ENCODE measurements at places on chromosomes 2 and 18.

DNA sequence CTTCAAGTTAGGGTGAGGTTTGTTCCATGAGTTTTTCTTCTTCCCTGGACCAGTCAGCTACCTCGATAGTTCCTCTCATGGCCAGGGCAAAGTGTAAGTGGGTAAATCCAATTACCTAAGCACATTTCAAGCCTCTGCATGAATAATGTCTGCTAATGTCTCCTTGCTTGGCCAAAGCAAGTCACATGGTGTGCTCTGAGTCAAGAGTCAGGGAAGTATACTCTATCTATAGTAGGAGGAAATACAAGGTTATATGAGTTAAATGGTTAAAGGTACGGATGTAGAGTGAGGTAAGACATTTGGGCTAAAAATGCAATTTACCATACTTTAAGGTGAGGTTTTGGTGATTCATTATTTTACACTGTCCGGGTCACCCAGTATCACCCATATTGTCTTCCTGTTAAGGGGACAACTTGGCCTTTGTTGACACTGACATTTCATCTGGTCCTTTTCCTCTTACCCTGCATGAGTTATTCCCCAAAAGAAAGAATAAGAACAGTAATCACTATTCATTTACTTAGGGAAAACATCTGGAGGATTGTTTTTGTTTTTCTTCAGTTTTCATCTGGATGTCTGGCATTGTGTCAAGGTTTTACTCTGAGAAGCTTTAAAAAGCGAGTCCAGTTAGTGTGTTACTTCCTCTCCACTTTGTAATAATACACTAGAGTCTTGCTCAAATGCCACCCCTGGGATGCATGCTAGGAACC is 405.5 kb downstream of the RND3 start:
- no peak for DNase-seq

- DNase-seq, result no peak
These were observed 13.0 kb downstream of the FABP1 start for GRCh38 chr2:88114889-88115288.

GRCh38 chr2:46269001-46269400 is 28.2 kb upstream of the EPAS1 start:
- DNase-seq, result no peak

- no peak for DNase-seq
These were observed 170.3 kb downstream of the GFPT1 start for GRCh38 chr2:69216535-69217332.

GRCh38 chr2:12675352-12675795 is 41.4 kb upstream of the TRIB2 start:
- DNase-seq, result no peak

DNA sequence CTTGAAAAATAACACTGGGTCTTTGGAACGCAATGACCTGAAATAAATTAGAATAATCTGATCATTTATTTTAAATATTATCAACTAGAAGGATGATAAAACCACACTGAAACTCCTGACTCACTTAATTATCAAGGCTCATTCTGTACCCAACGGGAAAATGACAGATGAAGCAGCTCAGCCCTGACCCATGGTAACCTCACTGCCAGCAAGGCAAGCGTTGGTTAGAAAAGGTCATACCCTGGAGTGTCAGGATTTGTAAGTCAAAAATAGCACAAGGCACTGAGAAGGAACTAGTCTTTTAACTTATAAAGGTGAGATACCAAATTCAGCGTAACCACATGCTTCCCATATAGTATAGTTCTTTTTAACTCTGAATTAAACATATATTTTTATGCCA is 277.5 kb downstream of the ETAA1 start:
- no peak for DNase-seq

DNA sequence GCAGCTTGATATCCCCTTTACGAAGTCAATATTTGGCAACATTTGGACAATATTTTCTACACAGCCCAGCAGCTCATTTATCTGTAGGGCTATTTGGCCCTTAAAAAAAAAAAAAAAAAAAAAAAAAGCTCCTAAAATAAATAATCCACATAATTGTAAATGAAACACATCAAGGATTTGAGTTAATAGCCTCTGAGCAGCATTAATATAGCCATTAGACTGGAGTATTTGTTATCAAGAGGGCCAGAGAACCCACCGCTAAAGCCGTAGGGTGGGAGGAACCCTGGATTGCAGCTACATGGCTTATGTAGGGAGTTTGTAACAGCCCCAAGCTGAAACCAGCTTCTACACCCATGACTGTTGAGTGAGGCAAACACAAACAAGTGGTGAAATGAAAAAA is 84.5 kb downstream of the RNF152 start:
- DNase-seq, result no peak

DNA sequence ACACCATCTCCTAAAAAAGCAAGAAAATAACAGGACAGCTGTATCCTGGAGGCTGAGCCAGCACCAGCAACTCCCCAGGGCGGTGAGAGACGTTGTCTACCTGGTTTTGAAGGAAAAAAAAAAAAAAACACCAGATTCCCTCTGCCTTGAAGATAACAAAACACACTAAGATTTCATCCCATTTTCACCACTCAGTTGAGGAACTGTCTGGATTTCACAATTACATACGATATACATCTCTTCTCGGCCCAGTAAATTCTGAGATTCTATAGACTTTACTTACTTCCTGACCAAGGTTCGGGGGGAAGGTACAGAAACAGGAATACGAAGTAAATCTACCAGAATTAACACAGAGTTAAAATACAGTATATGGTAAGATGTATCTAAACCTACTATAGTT is 8.5 kb downstream of the ZNF516 start:
- DNase-seq, result no peak

- no peak for DNase-seq
These were observed 21.5 kb downstream of the CHCHD5 start for GRCh38 chr2:112605926-112606325.

DNA sequence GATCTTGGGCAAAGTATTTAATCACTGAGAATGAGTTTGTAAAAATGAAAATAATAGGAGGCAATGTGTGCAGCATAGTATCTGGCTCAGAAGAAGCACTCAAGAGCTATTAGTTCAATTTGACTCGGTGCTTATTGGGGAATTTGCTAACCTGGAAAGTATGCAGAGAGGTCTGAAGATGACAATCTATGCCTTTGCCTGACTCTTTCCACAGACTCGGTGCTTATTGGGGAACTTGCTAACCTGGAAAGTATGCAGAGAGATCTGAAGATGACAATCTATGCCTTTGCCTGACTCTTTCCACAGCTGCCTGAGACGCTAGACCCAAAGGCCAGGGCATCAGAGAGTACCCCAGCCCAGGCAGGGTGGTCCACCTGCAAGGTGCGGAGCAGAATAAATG is 12.2 kb upstream of the SH3BP4 start:
- no peak for DNase-seq

- DNase-seq, result no peak
These were observed 180.6 kb upstream of the SH3BP4 start for GRCh38 chr2:234771176-234771575.

- DNase-seq, result peak; percentile 47
These were observed 604 bp downstream of the RALBP1 start for GRCh38 chr18:9475643-9476591.

- DNase-seq, result no peak
These were observed 46.7 kb downstream of the CD226 start for GRCh38 chr18:69900941-69901340.

DNA sequence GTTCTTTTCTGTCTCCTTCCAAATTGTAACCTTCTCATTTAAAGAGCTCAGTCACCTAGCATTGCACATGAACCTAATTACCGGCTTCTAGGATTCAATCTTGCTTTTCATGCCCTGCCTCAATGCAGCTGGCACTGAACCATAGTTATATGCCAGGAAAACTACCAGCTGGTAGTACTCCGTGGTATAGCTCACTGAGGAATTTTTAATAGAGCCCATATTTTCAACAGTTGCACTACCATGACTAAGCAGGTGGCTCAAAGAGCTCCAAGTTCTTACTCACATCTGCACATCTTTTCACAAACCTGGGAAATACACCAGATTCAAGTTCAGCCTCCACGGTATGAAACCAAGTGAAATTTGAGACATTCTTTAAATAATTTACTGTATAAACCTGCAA is 363.5 kb downstream of the GRB14 start:
- no peak for DNase-seq

DNA sequence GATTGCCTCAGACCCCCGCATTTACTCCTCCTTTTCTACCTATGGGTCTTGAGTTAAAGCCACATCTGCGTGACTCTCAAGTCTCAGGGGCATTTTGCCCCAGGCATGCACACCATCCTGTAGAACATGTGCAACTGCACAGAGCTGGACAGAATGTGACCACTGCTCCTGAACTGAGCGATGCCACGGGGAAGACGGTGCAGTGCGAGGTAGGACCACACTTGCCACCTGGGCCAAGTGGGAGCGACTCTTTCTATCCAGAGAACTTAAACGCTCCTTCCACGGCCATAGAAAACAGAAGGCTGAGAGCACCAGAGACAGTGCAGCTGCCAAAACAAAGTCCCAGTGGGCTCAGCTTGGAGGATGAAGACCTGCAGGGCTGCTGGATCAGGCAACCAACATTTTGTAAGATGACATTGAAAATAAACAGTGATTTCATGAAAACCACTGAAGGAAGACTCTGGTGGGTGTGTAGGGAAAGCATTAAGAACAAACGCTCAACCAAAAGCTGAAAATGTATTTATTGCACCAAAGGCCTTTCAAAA is 149.0 kb upstream of the HDAC4 start:
- DNase-seq, result no peak

DNA sequence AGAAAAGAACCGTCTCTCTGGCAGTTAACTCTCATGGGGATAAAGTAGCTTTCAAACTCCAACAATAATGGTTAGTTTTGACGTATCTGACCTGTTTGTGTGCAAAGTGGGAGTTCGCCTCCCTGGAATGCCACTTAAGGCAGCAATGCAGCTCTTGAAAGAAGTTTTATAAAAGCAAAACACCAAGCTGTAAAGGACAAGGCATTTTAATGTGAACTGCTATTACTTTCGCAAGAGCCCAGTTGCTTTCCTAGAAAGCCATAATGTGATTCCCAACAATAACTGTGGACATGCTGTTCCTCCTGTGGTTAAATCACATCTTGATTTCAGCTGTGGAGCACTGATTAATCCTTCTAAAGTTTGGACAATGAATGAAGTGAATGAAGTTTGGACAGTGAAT is 303.7 kb downstream of the PTPRM start:
- no peak for DNase-seq

DNA sequence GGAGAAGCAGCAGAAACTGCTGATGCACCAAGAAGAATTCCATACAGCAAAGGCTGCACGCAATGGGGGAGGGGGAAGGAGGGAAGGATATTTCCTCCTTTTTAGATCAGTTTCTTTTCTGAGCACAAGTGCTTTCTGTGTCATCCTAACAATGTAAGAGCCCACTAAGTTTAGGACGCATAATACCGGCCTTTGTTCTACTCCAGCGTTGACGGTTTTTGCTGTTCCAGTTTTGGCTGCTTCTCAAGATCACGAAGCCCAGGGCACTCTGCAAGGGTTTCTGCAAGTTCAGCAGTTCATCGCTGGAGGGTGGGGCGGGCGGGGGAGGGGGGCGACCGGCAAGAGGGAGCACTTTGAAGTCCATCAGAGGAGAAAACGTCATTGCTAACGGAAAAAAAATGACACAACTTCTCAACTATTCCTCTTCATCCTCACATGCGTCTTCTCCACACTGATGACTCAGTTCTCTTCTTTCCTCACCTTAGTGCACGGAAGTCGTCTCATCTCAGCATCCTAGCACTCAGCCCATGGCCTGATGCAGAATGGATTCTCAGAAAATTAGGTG is 8.7 kb downstream of the FAM178B start:
- no peak for DNase-seq

DNA sequence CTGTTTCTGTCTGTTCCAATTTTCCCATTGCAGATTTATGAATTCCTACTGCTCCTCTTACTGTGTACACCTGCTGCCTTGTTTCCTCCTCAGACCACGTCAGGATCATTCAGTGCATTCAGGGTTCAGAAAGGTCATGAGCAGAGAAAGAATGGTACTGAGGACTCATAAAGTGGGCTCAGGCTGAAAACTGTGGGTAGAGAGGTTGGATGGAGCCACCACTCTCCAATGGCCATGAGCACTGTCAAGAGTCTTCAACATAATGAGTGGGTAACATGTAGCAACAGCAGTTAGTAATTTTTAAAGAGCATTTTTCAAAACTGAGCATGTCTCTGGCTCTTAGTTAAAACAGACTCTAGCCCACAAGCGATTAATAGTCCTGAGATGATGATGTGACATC is 138.2 kb downstream of the ZEB2 start:
- no peak for DNase-seq
